ENCODE measurements at places on chromosomes 12 and 14. TPM values are rescaled to one million over a fixed set of nuclear protein-coding genes. Genes with fewer than 3 reads are reported as not detected.
A peak's percentile ranks its signal among the peaks of the same experiment; 100 is the strongest.

- H3K27me3 ChIP-seq = no peaks in the 10 kb centered on the region
- H3K4me1 ChIP-seq = peaks cover 6% of the 10 kb centered on the region
- no peak overlapping the region for H3K27ac ChIP-seq
- H3K4me3 ChIP-seq = no peak overlapping the region
- H3K36me3 ChIP-seq = no peaks in the 10 kb centered on the region
Observed at GRCh38 chr12:48857278-48857994, 5.5 kb upstream of the DDX23 start.

- no peaks in the 10 kb centered on the region for H3K27me3 ChIP-seq
- no peak overlapping the region for H3K4me3 ChIP-seq
- no peak overlapping the region for H3K27ac ChIP-seq
- no peak for DNase-seq
Observed at GRCh38 chr12:25970082-25970481, 11.6 kb downstream of the RASSF8 start.

GRCh38 chr12:106139422-106140171 is 843 bp upstream of the NUAK1 start:
- H3K27ac ChIP-seq = peak overlapping the region; percentile 98
- H3K4me3 ChIP-seq = peak overlapping the region; percentile 85
- DNase-seq = peak; percentile 90
- H3K4me1 ChIP-seq = peaks cover 29% of the 10 kb centered on the region

- peak; percentile 54 for DNase-seq
- H3K4me3 ChIP-seq = no peak overlapping the region
- H3K27ac ChIP-seq = peak overlapping the region; percentile 73
- no peaks in the 10 kb centered on the region for H3K36me3 ChIP-seq
- peaks cover 12% of the 10 kb centered on the region for H3K4me1 ChIP-seq
Observed at GRCh38 chr12:57575771-57576612, 15.0 kb upstream of the PIP4K2C start.

DNA sequence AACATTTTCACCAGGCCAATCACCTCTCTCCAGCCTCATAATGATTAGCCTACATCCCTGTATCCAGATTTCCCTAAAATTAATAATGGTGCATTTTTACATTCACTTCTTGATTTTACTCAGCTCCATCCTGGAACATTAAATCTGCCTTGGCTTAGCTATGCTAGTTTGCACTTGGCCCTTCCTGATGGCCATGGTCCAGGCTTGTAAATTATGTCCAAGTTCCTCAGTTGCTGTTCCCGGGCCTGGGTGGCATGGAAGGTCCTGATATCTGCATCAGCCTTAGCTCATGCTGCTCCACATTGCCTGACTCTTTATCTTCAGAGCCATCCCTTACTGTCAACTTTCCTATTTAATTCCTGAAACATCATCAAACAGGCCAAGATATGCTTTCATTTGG is 11.1 kb upstream of the METTL17 start:
- H3K27me3 ChIP-seq = no peaks in the 10 kb centered on the region
- H3K27ac ChIP-seq = no peak overlapping the region
- no peak for DNase-seq
- H3K4me1 ChIP-seq = peaks cover 15% of the 10 kb centered on the region
- H3K36me3 ChIP-seq = no peaks in the 10 kb centered on the region
- no peak overlapping the region for H3K4me3 ChIP-seq

GRCh38 chr12:11716794-11717518 is 67.5 kb downstream of the ETV6 start:
- H3K36me3 ChIP-seq = no peaks in the 10 kb centered on the region
- no peaks in the 10 kb centered on the region for H3K27me3 ChIP-seq
- peak; percentile 36 for DNase-seq
- H3K27ac ChIP-seq = peak overlapping the region; percentile 43

DNA sequence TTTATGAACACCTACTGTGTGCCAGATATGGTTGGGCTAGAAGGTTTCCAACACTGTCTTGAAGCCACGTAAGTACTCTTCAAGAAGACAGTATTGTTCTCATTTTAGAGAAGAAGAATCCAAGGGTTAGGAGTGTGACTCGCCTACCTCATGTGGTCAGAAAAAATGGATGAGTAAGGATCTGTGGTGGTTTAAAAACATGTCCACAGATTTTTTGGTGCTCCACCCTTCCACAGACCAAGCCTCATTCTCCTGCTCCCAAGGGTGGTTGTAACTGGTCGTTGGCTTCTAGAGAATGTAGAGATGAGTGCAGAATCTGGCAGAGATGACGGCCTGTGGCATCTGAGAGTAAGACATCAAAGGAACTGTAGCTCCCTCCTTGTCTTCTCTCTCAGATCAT is 30.3 kb upstream of the TTC7B start:
- no peak for DNase-seq
- H3K36me3 ChIP-seq = no peaks in the 10 kb centered on the region
- H3K27ac ChIP-seq = no peak overlapping the region
- no peak overlapping the region for H3K4me3 ChIP-seq

DNA sequence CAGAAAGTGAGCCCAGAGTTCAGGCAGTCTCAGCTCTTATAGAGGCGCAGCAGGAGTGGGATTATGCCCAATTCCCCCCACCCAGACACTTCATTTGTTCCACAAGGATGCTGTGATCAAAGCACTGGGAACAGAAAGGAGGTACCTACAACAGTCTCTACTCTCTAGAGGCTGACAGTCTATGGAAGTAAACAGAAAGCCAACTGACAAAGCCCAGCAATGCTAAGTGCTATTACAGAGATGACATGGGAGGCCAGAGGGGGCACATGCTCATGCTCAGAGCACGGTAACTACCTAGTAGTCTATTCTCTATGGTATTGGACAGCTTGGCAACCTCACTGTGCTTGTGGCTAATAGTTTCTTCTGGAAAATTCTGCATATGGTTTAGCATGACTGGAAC is 85.9 kb downstream of the STXBP6 start:
- H3K27ac ChIP-seq = peak overlapping the region; percentile 92
- no peaks in the 10 kb centered on the region for H3K27me3 ChIP-seq
- DNase-seq = no peak

GRCh38 chr14:75928690-75929181 is 53.1 kb downstream of the TGFB3 start:
- H3K27ac ChIP-seq = peak overlapping the region; percentile 47
- H3K4me3 ChIP-seq = no peak overlapping the region
- H3K27me3 ChIP-seq = no peaks in the 10 kb centered on the region
- no peaks in the 10 kb centered on the region for H3K36me3 ChIP-seq
- H3K4me1 ChIP-seq = no peaks in the 10 kb centered on the region
- DNase-seq = no peak

GRCh38 chr12:113185180-113186032 is at the start of the genes DDX54 and RITA1:
Gene DDX54, minus strand, starts transcription at chr12:113185478. Its CDS starts 27 bp downstream, at chr12:113185451.
Gene RITA1, plus strand, starts transcription at chr12:113185721. Its CDS starts 1,026 bp downstream, at chr12:113186747.
- H3K36me3 ChIP-seq = no peaks in the 10 kb centered on the region
- no peaks in the 10 kb centered on the region for H3K27me3 ChIP-seq
- H3K27ac ChIP-seq = peak within 1 kb of the TSS; percentile 97
- H3K4me3 ChIP-seq = peak within 1 kb of the TSS; percentile 86
- peaks cover 15% of the 10 kb centered on the region for H3K4me1 ChIP-seq

- H3K4me1 ChIP-seq = peaks cover 9% of the 10 kb centered on the region
- DNase-seq = no peak
- peak overlapping the region; percentile 50 for H3K27ac ChIP-seq
- no peak overlapping the region for H3K4me3 ChIP-seq
- no peaks in the 10 kb centered on the region for H3K36me3 ChIP-seq
- H3K27me3 ChIP-seq = no peaks in the 10 kb centered on the region
Observed at GRCh38 chr14:89178800-89179535, 238.1 kb downstream of the FOXN3 start.

The TAS2R9 gene
- total RNA-seq = not detected

The GYS2 gene
- total RNA-seq = 0.27 TPM

The POLE2 gene
- 12.0 TPM for total RNA-seq

The ASB2 gene
- total RNA-seq = 1.8 TPM

The TAC3 gene
- total RNA-seq = 13.0 TPM

The HOXC12 gene
- not detected for total RNA-seq

The GLI1 gene
- total RNA-seq = 5.9 TPM

The LMNTD1 gene
- total RNA-seq = not detected

Data from hepatocyte (in vitro differentiated cells).